Brain microvascular endothelial cell (primary cell): ENCODE measurements at places on chromosomes 12 and 14.

DNA sequence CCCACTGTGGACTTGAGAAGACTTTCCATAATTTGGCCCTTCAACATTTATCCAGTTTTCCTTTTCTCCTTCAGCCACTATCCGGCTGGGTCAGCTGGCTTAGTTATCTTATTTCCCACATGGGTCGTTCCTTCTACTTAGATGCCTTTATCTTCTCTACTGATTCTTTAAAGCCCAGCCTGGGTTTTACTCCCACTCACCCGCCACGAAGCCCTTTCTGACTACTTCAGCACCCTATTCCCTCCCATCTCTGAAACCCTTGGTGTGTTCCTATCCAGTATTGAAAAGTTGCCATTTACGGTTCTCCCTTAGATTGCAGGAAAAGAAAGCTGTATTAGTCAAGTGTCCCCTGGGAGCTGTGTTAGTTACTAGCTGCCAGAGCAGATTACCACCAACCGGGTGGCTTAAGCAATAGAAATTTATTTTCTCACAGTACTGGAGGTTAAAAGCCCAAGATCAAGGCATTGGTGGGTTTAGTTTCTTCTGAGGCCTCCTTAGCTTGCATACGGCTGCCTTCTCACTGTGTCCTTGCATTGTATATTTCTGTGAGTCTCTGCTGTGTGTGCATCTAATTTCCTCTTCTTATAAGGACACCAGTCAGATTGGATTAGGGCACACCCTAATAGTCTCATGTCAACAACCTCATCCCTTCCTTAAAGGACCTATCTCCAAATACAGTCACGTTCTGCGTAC, 105.5 kb downstream of the GPATCH2L start:
- peak; percentile 55 for DNase-seq

GRCh38 chr14:21343035-21343794, 40.6 kb downstream of the SUPT16H start:
- no peak for DNase-seq

DNA sequence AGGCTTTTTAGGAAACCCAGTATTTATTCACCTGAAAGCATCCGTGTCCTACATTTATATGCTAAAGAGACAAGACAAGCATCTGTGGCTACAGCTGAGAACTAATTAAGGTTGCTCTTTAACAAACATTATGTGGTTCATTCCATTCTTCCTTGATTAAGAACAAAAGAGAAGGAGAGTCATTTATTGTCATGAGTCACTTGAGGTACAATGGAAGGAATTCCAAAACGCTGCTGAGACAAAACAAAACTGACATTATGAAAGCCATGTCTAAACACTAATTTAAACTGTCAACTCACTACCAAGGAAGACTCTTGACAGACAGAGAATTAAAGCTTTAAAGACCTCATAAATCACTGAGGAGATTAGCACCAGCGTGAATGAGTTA, 214.4 kb downstream of the BMP4 start:
- DNase-seq, result no peak

DNA sequence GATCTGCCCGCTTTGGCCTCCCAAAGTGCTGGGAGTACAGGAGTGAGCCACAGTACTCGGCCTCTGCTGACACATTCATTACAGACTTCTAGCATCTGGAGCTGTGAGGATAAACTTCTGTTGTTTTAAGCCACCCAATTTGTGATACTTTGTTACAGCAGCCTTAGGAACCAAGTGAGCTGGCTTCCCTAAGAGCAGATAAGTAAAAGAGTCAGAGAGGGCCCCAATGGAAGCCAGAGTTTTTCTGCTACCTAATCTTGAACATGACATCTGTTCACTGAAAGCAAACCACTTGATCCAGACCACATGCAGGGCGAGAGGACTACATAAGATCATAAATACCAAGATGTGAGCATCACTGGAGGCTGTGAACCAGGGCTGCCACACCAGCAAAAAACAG, 3.7 kb upstream of the MAPKAPK5 start:
- DNase-seq, result no peak

DNA sequence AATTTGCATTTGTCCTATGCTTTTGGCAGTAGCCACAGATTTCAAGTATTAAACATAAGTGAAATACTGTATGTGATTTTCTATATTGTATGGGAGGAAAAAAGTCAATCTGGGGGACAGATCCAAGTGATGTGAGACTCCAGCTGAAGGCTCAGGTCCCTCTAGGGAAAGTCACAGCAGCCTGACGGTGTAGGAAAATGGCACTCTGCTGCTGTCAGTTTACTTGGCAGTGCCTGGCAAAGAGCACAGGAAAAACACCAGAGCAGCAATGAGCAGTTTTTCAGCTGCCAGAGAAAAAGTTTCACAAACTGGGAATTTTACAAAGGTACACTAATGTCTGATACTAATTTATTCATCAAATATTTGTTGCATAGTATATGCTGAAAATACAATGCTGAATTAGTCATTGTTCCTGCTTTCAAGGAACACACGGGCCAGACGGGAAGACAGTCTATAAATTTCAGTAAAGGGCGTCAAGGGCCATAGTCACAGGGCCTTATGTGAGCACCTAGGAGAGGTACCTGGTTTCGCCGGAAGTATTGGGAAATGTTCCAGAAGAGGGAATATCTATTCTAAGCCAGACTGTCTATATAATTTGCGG, 66.2 kb upstream of the SLC38A2 start:
- DNase-seq, result no peak

GRCh38 chr12:128073937-128074336, 193.0 kb upstream of the TMEM132C start:
- no peak for DNase-seq

DNA sequence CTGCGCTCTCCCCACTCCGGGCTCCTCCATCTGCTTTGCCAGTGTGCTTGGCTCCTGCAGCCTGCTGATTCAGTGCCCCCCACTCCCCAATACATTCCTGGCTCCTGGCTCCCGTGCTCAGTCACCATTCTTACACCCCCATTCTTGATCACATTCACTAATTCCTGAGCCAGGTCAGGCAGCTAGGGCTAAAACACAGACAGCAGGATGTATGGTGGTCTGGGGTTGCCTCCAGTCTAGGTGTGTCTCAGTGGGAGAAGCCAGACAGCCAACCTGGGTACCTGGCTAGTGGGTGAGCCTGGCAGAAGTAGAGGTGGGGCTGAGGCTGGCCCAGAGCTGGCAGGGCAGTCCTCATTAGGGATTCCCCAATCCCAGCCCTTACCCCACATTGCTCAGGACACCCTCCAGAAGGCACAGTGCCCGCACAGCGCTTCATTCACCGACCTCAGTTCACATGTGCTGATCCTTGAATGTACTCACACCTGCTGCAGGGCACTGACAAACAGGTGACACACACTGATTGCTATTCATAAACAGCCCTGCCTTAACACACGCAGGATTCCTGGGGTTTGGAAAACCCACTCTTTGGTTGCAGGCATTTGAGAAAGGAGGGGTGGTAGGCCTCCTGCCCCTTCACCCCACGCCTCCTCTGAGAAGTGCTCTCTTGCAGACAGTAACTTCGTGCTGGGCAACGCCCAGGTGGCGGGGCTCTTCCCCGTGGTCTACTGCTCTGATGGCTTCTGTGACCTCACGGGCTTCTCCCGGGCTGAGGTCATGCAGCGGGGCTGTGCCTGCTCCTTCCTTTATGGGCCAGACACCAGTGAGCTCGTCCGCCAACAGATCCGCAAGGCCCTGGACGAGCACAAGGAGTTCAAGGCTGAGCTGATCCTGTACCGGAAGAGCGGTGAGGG, 1.7 kb downstream of the KCNH3 start:
- no peak for DNase-seq

DNA sequence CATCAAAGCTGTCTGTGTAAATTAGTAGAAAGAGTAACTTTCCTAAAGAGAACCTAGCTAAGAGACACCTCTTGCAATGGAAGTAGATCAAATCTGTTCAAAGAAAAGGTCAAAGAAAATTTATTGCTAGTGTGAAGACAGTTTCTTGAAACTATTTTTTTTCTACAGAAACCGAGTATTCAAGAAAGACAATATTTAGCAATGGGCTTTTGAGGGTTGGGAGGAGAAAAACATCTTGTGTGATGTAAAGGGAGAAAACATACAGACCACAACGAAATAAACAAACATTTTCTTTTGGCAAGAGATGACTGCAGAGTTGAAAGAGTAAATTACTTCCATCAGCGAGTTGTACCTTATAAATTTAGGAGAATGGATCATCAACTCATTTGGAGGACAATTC, 24.4 kb downstream of the NKX2-1 start:
- no peak for DNase-seq

DNA sequence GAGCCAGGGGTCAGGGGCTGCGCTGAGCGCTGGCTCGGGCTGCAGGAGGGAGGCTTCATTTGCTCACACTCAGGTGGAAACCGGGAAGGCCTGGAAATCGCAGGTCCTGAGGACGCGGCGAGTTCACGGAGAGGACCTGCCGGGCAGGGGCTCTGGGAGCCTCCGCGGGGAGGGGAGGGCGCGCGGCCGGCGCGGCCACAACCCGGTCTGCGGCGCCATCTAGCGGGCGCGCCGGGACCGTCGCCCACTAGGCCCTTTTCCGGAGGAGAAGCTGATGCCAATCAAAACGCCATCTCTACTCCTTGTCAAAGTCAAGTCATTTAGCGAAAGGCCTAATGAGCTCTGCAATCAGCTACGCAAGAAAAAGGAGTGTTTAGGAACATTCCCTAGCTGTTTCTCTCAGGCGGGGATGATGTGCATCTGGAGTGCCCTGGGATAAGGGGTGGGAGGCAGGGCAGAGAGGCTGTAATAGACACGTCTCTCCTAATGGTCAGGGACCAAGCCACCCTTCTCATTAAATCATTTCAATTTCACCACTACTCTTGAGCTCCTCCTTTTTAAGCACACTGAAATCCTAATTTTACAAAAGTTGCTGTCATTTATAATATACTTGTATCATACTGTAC, 885.8 kb upstream of the TMEM132C start:
- DNase-seq, result no peak

GRCh38 chr14:72887514-72887913, 6.4 kb downstream of the DPF3 start:
- no peak for DNase-seq

DNA sequence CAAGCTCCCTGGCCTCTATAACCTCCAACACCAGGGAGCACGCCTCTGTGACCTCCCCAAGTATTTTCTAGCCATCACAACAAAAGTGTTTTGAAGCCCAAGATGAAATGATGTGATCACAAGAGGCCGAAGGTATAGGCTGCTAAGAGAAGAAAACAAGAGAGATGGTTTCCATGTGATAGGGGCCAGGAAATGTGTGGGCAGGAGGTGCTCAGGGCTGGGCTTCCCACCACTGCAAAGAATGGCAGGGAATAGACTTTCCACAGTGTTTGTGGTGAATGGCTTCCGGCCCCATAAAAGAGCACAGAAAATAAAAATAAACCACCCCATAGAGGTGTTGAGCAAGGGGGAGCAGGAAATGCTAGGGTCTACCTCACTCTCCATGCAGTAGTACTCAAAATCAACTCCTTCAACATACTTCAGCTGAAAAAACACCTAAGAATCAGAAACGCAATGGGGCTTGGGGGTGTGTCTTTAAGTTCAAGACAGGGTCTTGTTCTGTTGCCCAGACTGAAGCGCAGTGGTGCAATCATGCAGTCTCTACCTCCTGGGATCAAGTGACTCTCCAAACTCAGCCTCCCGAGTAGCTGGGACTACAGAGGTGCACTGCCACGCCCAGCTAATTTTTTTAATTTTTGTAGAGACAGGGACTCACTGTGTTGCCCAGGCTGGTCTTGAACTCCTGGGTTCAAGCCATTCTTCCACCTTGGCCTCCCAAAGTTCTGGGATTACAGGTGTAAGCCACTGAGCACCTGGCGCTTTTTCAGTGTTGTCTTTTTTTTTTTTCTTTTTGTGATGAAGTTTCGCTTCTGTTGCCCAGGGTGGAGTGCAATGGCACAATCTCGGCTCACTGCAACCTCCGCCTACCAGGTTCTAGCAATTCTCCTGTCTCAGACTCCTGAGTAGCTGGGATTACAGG, 27.1 kb downstream of the DAD1 start:
- no peak for DNase-seq

DNA sequence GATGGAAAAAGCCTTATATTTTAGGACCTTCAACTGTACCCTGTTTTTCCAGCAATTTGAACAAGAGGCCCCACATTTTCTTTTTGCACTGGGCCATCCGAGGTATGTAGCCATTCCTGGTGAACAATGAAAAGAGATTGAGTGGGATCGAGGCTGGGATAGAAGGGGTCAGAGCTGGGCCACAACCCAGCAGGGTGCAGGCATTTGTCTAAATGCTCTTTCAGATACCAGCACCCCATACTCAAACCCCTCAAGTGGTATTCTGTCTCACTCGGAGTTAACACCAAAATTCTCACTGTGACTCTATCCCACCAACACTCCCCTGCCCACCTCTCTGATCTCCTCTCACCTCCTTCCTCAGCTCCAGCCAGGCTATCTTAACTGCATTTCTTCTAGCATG, 26.8 kb downstream of the DUSP6 start:
- no peak for DNase-seq

- DNase-seq, result peak; percentile 60
Measured at GRCh38 chr12:123444092-123445026, 7.9 kb upstream of the RILPL2 start.
